ENCODE measurements at places on chromosomes 12 and 14. TPM values are rescaled to one million over a fixed set of nuclear protein-coding genes. Genes with fewer than 3 reads are reported as not detected.

The BBOF1 gene
- 18.7 TPM for total RNA-seq

The NANOG gene
- 0.15 TPM for total RNA-seq

The PLBD1 gene
- 12.1 TPM for total RNA-seq

The NRXN3 gene
- total RNA-seq = 3.6 TPM

The GPATCH2L gene
- 74.6 TPM for total RNA-seq

The DAO gene
- not detected for total RNA-seq

The DTX1 gene
- total RNA-seq = 46.6 TPM

The BTG1 gene
- total RNA-seq = 106 TPM

The PAH gene
- total RNA-seq = not detected

GRCh38 chr14:62373944-62374343, 611.7 kb downstream of the SNAPC1 start:
- H3K36me3 ChIP-seq = no peaks in the 10 kb centered on the region
- DNase-seq = no peak
- H3K27ac ChIP-seq = no peak overlapping the region
- H3K4me1 ChIP-seq = no peaks in the 10 kb centered on the region
- no peaks in the 10 kb centered on the region for H3K27me3 ChIP-seq
- no peak overlapping the region for H3K4me3 ChIP-seq

GRCh38 chr12:13606290-13606689, 375.1 kb downstream of the GRIN2B start:
- H3K4me1 ChIP-seq = no peaks in the 10 kb centered on the region
- no peaks in the 10 kb centered on the region for H3K36me3 ChIP-seq
- no peak for DNase-seq
- H3K27me3 ChIP-seq = no peaks in the 10 kb centered on the region

- H3K27me3 ChIP-seq = no peaks in the 10 kb centered on the region
- DNase-seq = no peak
- H3K4me3 ChIP-seq = no peak overlapping the region
- H3K27ac ChIP-seq = no peak overlapping the region
Observed at GRCh38 chr12:69071091-69071370, 138.1 kb upstream of the CPM start.

DNA sequence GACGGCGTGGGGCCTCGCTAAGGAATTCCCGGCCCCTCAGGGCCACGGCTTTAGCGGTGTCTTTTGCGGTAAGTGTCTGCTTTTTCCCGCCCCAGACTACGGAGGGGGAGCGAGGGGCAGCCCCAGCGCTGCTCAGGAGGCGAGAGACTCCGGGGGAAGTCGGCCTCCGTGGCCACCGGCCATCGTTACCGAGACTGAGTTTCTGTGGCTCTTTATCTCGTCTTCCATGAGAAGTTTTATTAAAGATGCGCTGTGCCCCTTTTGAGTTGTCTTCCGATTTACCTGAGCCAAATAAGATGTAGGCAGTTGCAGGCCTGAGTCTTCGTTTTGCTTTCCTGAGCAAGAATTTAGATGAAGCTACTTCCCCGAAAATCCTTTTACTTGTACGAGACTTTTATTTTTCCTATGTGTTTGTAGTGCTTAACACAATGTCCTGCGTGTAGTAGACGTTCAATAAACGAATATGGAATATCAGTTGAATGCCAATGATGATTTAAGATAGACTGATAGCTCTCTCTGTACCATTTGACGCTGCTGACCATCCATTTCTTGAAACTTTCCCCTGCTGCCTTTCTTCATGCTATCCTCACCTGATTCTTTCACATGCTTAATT, 462 bp downstream of the SRP54 start:
- no peaks in the 10 kb centered on the region for H3K27me3 ChIP-seq
- peak overlapping the region; percentile 80 for H3K4me3 ChIP-seq
- DNase-seq = no peak
- H3K27ac ChIP-seq = peak overlapping the region; percentile 95
- H3K4me1 ChIP-seq = no peaks in the 10 kb centered on the region
- no peaks in the 10 kb centered on the region for H3K36me3 ChIP-seq

- no peaks in the 10 kb centered on the region for H3K36me3 ChIP-seq
- H3K27me3 ChIP-seq = no peaks in the 10 kb centered on the region
- no peak overlapping the region for H3K27ac ChIP-seq
- H3K4me3 ChIP-seq = no peak overlapping the region
- H3K4me1 ChIP-seq = no peaks in the 10 kb centered on the region
Observed at GRCh38 chr14:75518625-75519024, 3.6 kb upstream of the BATF start.

DNA sequence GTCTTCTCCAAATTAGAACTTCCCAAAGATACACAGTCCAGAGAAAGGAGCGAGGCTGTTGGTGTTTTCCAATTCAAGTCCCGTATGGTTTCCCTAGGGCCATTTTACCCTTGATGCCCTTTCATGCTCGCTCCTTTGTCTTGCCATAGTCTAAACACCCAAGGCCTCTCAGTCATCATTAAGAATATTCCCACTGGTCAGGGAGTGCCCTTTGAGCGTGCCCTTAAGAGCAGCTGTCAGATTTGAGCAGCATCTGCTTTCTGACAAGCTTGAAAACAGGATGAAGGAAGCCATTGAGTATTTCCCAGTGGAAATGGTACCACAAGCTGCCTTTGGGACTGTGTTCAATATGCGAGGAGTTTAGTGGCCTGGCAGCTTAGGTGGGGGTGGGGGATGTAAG, 10.4 kb upstream of the GALNT16 start:
- no peaks in the 10 kb centered on the region for H3K36me3 ChIP-seq
- peak overlapping the region; percentile 34 for H3K27ac ChIP-seq
- H3K4me1 ChIP-seq = no peaks in the 10 kb centered on the region
- H3K27me3 ChIP-seq = no peaks in the 10 kb centered on the region
- no peak for DNase-seq

- no peaks in the 10 kb centered on the region for H3K36me3 ChIP-seq
- peak overlapping the region; percentile 52 for H3K27ac ChIP-seq
- H3K4me1 ChIP-seq = peaks cover 3% of the 10 kb centered on the region
- H3K27me3 ChIP-seq = no peaks in the 10 kb centered on the region
Observed at GRCh38 chr12:91388573-91388972, 206.0 kb upstream of the DCN start.

DNA sequence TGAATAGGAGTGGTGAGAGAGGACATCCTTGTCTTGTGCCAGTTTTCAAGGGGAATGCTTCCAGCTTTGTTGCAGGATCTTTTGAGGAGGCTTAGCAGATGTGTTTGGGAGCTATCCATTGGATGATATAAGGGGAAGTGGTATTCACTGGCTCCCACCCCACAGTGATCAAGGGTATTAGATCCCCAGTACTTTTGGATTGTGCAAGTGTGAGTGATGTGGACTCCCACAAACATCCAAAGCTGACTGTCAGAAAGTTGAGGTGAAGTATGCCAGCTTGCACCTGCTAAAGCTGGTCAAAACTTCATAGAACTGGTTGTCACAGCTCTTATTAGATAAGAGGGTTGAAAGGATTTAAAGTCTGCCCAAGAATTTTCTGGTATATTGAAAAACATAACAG, 110.1 kb upstream of the BTG1 start:
- H3K36me3 ChIP-seq = no peaks in the 10 kb centered on the region
- H3K4me1 ChIP-seq = no peaks in the 10 kb centered on the region
- no peak overlapping the region for H3K4me3 ChIP-seq
- no peak for DNase-seq

GRCh38 chr12:113781415-113782198, 184.5 kb downstream of the RBM19 start:
- no peak overlapping the region for H3K27ac ChIP-seq
- H3K4me3 ChIP-seq = no peak overlapping the region
- H3K36me3 ChIP-seq = no peaks in the 10 kb centered on the region
- no peak for DNase-seq
- peaks cover 57% of the 10 kb centered on the region for H3K27me3 ChIP-seq

DNA sequence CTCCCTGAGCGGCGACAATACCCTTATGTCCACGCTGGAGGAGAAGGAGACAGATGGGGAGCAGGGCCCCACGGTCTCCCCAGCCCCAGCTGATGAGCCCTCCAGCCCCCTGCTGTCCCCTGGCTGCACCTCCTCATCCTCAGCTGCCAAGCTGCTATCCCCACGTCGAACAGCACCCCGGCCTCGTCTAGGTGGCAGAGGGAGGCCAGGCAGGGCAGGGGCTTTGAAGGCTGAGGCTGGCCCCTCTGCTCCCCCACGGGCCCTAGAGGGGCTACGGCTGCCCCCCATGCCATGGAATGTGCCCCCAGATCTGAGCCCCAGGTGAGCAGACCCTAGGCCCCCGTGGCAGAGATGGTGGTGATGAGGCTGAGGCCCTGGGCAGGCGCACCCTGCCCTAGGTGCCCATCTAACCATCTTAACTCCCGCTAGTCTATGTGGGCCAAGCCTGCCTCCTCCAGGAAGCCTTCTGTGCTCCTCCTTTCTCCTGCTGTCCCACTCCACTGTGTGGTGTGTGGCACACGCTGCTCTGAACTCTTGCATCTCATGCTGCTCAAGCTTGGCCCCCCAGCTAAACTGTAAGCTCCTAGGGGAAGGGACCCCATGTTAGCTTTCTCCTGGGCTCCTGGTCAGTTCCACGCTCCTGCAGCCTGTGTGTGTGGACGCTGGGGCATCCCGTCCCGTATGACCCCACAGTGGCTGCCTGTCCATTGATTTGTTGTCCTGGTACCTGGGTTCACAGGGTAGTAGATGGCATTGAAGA, 12.1 kb downstream of the MCRS1 start:
- peaks cover 9% of the 10 kb centered on the region for H3K36me3 ChIP-seq
- H3K4me3 ChIP-seq = no peak overlapping the region
- no peaks in the 10 kb centered on the region for H3K27me3 ChIP-seq
- H3K4me1 ChIP-seq = no peaks in the 10 kb centered on the region
- DNase-seq = no peak
- no peak overlapping the region for H3K27ac ChIP-seq

GRCh38 chr12:11666131-11667050, 16.9 kb downstream of the ETV6 start:
- no peak overlapping the region for H3K4me3 ChIP-seq
- no peaks in the 10 kb centered on the region for H3K27me3 ChIP-seq
- peaks cover 21% of the 10 kb centered on the region for H3K4me1 ChIP-seq
- no peak for DNase-seq
- no peaks in the 10 kb centered on the region for H3K36me3 ChIP-seq

GRCh38 chr14:96053248-96053599, 14.1 kb downstream of the C14orf132 start:
- H3K36me3 ChIP-seq = no peaks in the 10 kb centered on the region
- no peaks in the 10 kb centered on the region for H3K27me3 ChIP-seq
- no peaks in the 10 kb centered on the region for H3K4me1 ChIP-seq

DNA sequence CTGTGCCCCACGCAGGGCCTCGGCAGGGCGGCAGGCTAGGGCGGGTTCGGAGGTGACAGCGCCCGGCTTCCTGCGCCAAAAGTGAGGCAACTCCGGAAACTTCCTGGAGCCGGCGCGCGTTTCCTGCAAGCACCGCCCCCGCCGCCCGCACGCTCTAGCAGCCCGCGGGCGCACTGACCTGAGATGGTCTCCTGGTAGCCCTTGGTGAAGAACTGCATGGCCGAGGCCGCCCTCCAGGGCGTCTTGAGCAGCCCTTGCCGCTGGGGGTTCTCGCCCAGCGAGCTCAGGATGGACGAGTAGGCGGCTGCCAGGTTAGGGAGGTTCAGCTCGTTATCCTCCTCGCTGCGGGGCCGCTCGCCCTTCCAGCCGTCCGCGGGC, 494 bp downstream of the GCH1 start:
- no peaks in the 10 kb centered on the region for H3K36me3 ChIP-seq
- no peaks in the 10 kb centered on the region for H3K4me1 ChIP-seq
- peak overlapping the region; percentile 96 for H3K27ac ChIP-seq
- H3K4me3 ChIP-seq = peak overlapping the region; percentile 78

DNA sequence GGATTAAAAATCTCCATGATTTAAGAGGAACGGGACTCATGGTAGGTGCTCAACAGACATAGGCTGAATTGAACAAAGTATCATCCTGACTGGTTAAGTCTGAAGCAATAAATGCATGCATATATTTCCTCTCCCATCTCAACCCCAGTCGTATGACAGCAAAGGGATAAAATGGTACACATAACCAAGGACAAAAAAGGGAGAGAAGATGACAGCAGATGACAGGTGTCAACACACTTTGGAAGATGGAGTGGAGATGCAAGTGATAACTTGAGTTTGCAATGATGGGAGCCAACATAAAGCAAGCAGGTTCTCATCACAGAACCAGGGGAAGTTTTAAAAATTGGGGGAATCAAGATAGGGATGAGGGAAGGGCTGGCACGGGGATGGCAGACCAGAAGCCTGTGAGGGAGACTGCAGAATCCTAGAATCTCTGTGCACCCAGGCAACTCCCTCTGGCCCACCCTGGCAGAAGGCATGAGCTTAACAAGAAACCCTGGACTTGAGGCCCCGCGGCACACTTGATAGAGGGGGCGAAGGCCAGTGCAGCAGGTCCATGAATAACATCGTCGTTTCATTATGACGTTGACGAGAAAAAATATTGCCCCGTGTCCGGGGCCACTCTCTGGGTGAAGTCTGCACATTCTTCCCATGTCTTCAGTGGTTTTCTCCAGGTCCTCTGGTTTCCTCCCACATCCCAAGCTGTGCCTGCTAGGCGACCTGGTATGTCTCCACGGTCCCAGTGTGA, 5.0 kb downstream of the C1RL start:
- no peak overlapping the region for H3K27ac ChIP-seq
- H3K4me3 ChIP-seq = no peak overlapping the region
- no peaks in the 10 kb centered on the region for H3K36me3 ChIP-seq
- H3K27me3 ChIP-seq = no peaks in the 10 kb centered on the region
